ENCODE measurements at places on chromosomes 11 and 22. TPM values are rescaled to one million over a fixed set of nuclear protein-coding genes. Genes with fewer than 3 reads are reported as not detected.

DNA sequence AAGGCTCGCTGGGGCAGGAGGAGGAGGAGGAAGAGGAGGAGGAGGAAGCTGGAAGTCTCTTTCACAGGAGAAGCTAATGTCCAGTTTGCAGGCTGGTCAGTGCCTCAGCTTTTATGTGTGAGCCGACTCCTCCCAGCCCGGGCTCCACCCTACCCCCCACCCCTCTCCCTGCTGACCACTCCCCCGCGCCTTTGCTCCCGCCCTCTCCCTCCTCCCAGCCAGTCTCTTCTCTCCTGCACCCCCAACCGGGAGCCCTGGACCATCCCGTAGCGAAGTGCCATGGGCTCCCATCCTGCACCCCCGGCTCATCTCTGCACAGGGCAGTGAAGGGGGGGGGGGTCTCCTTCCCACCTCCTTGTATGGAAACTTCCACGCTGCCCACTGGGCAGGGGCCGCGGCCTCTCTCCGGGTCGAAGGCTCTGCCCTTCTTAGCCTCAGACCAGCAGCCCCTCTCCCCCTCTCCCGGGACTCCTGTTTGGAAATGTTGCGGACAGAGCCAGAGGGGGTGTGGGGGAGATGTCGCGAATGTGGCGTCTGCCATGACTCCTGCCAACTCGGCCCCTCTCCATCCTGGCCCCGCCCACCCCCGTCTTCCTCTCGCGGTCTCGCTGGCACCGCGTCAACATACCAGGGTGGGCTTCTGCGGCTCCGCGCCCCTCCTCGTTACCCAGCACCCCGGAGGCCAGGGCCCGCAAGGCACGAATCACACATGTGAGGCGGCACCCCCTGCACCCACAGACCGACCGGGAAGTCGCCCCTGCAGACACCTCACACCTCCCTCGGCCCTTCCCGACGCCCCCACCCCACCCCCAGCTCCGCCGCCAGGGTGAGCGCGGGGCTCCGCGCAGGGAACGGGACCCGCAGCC lies 1.8 kb downstream of the IGF2 start:
- DNase-seq, result peak; percentile 35

DNA sequence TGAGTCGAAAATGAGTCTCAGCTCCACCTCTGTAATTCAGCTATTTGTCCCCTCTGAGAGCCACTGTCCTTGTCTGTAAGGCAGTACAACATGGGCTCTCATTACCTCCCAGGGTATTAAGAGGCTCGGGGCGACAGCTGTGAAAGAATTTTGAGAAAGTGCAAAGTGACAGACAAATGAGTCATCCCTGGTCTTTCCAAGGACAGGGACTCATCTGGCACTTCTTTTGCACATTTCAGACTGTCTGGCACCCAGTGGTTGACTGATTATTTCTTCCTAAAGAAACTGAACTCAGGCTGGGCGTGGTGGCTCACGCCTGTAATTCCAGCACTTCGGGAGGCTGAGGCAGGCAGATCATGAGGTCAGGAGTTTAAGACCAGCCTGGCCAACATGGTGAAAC lies 62.1 kb upstream of the ARFGAP3 start:
- no peak for DNase-seq

The PDXP gene
- polyA plus RNA-seq, result 24.0 TPM

The GSTT2B gene
- 3.6 TPM for polyA plus RNA-seq

DNA sequence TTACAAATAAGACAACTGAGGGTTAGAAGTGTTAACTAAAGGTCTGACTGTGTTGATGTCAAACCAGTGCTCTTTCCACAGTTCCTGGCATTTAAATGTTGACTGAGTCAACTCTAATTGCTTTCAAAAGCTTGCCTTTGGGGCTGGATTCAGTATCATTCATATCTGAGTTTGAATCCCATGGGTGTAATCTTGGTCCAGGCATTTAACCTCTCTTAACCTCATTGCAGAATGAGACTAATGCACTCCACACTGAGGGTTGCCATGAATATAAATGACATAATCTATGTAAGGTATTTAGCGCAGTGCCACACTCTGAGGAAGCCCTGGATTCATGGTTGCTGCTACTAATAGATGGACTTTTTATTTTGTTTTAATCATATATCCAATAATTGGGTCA lies 274.3 kb downstream of the DDX10 start:
- no peak for DNase-seq

DNA sequence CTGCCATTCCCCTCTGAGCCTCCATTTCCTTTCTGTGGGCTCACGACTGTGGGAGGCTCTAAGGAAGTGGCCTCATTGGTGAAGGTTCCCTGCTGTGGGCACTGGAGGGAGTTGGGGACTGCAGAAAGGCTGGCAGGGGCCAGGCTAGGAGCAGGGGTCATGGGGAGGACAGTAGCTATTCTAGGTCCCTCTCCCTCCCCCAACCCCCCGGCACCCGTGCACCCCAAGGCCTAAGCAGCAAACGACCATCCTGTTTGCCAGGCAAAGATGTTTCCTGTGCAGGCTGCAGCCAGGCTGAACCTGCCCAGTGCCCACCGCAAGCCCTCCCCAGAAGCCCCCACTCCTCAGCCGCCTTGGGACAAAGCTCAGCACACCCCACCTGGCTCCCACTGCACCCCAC lies 189.4 kb downstream of the MN1 start:
- no peak for DNase-seq

The RNH1 gene
- polyA plus RNA-seq, result 260 TPM

DNA sequence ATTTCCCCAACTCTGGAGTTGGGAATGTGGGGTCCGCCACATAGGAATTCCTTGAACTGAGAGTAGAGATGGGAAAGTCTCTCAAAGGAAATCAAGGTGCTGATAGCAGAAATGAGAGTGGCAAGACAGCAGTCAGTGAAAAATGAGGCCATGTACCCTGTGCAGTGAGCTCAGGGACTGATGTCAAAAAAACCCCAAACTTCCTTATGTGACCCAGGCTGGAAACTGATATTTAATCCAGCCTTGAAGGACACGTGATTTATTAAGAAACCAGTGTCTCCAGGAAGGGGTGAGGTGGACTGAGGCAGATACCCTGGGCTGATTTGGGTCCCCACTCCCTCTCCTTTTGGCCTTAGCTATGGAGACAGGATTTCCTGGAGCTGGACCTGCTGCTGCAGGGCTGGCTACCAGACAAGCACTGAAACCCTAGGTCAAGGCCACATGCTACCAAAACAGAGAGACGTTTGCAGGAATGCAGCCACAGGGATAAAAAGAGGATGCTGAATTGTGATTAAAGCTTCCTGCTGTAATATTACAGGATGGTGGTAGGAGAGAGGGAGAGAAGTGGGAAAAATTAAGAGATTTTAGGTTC lies 25.3 kb upstream of the FCHSD2 start:
- DNase-seq, result no peak

DNA sequence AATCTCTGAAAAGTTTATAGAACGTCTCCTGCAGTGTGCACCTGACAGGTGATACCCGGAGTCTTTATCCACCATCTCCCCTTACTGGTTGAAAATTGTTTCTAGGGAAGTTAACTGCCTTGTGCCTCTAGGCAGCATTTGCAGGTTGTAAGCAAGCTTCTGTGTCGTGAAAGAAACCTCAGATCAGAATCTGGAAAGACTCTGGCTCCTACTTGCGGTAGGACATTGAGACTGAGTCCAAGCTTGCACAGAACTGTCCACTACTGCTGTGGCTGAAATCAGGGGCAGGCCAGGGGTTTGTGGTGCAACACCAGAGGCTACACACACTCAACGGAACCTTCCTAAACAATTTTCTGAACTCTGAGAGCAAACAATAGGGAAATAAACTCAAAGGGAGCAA lies 34.8 kb upstream of the MYOD1 start:
- no peak for DNase-seq

The TSSK2 gene
- not detected for polyA plus RNA-seq

The IGLL1 gene
- not detected for polyA plus RNA-seq
